ENCODE measurements at places on chromosomes 16 and 17. TPM values are rescaled to one million over a fixed set of nuclear protein-coding genes. Genes with fewer than 3 reads are reported as not detected.

GRCh38 chr17:29133121-29133713 is 47.0 kb downstream of the MYO18A start:
- DNase-seq = no peak

DNA sequence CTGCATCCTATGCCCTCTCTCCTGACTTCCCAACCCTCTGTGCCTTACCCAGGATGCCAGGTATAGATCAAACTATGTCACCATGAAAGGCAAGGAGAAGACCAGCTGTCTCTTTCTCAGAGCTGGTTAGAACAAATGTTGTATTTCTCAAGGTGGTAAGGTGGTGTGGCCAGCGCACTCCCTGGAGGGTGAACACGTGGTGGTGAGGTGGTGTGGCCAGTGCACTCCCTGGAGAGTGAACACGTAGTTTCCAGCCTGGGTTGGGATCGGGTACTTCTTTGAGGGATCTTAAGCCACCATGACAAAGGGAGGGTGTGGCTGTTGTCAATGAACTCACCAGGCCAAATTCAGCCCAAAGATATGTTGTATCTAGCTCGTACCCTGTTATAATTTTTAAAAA is 26.8 kb downstream of the KATNIP start:
- no peak for DNase-seq

- DNase-seq = no peak
These were observed 26.5 kb upstream of the PPM1D start for GRCh38 chr17:60573236-60574051.

Gene PDIA2
- total RNA-seq = not detected

DNA sequence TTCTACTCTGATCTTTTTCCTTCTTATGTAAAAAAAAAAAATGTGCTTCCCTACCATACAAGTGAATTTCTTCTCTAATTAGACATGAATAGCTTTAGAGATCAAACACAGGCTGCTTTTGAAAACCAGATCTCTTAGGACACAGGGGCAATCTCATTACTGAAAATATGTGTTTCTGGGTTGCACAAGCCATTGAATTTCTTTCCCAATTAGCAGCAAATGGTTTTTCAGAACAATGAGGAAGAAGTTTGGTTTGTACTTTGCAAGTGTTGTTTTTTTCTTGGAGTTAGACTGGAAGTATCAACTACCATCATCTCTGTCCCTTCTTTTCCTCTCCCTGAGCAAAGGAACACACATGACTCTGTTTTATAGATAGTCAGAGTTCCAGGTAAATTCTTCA is 5.6 kb upstream of the ANKS4B start:
- no peak for DNase-seq

- no peak for DNase-seq
These were observed 6.0 kb downstream of the SYNGR2 start for GRCh38 chr17:78174346-78174869.

- no peak for DNase-seq
These were observed 13.0 kb downstream of the C16orf87 start for GRCh38 chr16:46817961-46818360.

Gene CCR7
- 0.95 TPM for total RNA-seq

GRCh38 chr16:74448990-74449389 is 27.7 kb upstream of the CLEC18B start:
- DNase-seq = no peak

DNA sequence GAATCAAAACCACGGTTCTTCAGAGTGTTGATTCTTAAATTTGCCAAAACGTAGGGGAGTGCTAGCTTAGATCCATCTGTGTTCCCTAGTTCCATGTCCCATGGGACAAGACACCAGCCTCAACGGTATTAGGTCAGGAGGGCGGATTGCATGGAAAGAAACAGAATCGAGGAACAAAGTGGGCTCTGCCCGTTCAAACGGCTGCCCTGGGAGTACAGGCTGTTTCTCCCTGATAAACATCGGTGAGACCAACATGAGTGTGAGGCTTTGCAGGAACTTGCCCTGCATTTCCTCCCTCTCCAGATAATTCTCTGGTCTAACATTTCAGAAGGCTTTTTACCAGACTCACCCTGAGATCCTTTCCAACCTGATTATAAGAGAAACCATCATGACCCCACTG is 82.2 kb downstream of the MRM3 start:
- DNase-seq = no peak

DNA sequence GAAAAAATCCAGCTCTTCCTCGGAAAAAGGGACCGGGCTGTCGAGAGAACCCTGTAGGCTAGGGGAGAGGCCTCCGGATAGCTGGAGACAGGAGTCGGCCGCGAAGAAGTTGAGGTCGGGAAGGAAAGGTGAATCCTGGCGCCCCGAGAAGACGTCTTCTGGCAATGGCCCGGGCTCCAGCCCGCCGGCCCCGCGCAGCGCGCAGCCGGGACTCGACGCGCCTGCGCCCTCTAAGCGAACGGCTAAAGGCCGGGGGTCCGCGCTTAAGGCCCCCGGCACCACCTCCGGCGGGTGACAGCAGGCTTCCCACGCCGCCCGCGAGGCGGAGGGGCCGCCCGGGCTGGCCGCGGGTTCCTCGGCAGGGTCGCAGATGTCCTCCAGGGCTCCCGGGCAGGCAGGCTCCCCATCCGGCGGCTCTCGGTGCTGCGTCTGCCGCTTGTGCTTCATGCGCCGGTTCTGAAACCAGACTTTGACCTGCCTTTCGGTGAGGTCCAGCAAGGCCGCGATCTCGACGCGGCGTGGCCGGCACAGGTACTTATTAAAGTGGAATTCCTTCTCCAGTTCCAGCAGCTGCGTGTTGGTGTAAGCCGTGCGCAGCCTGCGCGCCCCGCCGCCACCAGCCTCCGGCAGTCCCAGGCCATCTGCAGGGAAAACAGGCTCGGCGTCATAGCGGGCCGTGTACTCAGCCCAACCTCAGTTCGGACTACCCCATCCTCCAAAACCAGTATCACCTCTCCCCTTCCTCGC is 1.6 kb downstream of the HOXB2 start:
- no peak for DNase-seq
